ENCODE measurements at places on chromosomes 1 and 21.
A peak's percentile ranks its signal among the peaks of the same experiment; 100 is the strongest.

GRCh38 chr1:65360648-65361047 is 51.3 kb downstream of the DNAJC6 start:
- no peak for DNase-seq

DNA sequence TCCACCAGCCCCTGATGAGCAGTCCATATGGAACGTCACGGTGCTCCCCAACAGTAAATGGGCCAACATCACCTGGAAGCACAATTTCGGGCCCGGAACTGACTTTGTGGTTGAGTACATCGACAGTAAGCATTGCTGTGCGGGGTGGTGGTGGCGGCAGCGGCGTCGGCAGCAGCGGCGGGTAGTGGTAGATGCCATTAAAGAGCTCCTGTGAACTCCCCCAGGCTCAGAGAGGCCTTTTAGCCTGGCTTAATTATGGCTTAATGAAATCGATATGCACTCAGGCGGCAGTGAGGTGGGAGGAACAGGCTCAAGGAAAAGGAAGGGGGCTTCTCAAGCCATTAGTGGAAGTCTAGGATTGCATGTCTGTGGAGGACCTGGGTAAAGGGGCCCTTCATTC is 41.9 kb upstream of the CNTN2 start:
- no peak for DNase-seq

- DNase-seq = no peak
Observed at GRCh38 chr1:39178541-39179431, 25.7 kb upstream of the MACF1 start.

DNA sequence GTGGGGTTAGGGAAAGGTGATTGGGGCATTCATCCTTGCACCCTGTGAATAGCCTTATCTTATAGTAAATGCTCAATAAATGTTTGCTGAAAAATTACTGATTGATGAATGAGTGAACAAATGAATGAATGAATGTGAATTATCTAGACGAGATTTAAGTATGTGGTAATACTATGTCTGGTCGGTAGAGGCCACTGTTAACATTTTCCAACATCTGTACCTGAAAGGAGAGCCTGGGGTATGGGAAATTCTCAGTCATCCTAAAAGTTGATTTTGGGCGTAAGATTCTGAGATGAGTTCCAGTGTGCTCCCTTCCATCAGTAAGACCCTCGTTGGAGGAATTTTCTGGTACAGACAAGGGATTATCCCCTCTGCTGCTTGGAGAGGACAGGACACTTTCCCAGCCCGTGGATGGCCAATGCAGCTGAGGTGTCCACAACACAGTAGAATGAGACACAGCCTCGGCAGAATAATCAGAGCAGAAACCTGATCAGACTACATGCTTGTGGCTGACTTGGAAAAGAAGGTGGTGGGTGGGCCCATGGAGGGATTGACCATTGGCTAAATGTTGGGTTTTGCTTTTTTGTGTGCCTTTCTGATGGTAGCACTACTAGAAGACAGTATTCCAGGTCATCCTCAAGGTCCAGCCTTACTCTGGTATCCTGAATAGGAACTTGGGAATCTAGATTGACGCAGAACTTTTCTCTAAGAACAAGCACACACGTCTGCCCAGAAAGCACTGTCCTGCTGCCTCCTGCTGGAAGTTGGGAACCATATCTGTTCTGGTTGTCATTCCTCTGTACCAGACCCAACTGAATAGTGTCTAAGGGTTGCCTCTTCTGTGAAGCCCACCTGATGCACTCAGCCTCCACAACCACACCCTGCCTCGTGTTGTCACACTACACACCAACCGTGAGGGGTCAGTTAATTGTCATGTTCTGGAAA is 262.0 kb downstream of the TNR start:
- DNase-seq = no peak

DNA sequence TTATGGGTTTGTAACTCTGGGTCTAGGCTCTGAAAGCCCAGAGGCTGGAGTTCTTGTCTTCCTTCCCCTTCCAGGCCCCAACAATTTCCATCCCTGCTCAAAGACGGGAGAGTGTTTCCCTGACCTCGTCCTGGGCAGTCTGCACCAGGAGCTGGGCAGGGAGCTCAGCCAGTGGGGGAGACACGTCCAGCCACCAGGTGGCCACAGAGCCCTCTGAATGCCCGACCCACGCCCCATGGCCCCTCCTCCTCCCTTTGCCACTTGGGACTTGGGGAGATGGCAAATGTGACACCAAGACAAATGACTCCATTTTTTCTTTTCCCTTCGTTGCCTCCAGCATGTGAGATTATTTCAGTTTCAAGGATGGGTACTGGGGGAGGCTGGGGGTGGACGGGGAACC is 159.9 kb upstream of the AJAP1 start:
- DNase-seq = no peak

GRCh38 chr21:35168735-35169134 is 119.6 kb upstream of the RUNX1 start:
- DNase-seq = no peak

DNA sequence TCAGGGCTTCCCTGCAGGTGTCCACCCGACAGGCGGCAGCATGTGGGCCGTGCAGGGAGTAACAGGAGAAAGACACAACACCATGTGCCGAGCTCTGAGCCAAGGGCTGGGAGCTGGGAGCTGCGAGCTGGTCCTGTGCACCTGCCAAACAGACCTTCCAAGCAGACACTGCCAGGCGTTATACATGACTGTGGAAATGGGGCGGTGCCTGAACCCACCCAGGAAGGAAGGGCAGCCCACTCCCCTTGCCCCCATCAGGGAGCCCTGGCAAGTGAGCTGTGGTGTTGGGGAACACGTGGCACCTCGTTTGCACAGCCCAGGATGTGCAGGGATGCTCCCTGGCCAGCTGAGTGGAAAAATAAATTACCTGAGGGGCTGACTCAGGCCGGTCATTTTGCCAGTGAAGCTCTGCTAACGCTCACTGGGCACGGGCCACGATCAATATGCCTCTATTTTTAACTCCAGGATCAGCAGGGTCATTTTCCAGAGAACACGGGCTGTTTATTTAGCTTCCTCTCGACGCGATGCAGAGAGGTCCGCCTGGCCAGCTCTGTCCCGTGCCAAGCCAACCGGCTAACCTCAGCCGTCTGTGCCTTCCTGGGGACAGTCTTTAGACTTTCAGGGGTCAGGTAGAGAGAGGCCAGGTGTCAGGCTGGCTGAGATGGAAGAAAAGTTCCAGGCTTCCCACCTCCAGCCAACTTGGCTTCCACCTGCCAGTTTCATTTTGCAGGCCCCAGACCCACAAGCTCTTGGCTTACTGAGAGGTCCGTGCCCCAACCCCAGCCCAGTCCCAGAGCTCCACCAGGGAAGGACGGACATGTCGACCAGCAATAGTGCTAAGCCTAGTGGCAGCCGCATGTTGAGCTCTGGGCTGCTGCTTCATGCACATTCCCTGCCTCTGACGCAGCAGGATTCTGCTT is 196.7 kb upstream of the VAMP3 start:
- no peak for DNase-seq

DNA sequence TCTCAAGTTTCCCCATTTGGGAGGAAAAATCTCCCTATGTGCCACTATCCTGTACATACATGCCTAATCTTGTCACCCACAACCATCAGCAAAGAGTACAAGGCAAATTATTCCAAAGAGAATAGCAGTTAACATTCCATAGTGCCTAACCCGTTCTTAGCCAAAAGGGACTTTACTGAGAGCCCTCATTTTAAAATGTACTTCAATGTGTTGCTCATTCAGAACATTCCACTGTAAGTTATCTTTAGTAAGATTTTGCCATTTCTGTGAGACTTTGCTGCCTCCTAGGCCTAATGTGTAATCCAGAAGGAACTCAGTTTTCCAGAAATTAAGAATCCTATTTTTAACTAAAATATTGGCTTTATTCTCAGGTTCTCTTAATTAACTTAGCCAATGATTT is 11.3 kb upstream of the MRPL55 start:
- DNase-seq = no peak

GRCh38 chr1:248165186-248165585 is 9.4 kb upstream of the OR2M2 start:
- no peak for DNase-seq

- DNase-seq = no peak
Observed at GRCh38 chr1:156062189-156062588, 1.2 kb downstream of the RAB25 start.

DNA sequence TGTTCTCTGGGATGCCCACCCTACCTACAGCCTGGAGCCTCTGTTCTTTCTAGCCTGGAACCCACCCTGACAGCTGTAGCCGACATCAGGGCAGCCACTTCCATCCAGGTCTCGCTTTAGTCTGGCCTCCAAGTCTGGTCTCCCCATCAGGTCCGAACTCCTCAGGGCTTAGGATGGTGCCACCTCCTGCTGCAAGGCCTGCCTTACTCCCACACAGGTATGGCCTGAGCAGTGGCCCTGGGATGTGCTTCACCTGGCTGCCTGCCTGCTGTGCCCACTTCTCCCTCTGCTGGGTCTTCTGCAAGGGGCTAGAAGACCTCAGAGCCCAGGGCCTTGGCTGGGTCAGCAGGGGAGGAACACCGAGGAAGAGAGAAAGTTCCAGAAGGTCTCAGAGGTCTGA is 35.7 kb upstream of the MAGOH start:
- no peak for DNase-seq

DNA sequence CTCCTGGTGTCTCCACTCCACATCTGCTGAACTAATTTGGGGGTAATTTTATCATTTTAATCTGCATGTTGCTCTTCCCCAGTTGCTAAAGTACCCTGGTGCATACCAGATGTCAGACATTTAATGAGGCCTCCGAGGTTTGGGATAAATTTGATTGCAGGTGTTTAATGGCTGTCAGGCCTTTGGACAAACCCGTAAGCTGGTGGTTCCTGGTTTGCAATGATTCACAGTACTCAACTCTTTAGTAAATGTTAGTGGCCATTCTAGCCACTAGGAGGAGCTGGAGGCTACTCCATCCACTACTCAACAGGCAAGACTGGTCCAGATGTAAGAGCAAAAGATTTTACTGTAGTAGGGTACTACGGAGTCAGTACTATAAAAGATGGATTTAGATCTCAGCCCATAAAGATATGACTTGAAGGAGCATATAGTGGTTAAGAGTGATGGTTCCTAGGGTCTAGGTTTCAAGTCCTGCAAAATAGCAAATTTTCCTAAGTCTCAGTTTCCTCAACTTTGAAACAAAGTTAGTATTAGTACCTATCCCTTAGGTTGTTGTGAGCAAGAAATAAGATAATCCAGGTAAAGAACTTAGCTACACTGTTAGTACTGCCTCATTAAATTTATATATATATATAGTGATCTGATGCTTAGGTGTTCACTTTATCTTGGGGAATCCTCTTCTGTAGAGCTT is 132.8 kb downstream of the SNX7 start:
- peak; percentile 31 for DNase-seq

- no peak for DNase-seq
Observed at GRCh38 chr1:20684050-20684620, 23.0 kb upstream of the DDOST start.

DNA sequence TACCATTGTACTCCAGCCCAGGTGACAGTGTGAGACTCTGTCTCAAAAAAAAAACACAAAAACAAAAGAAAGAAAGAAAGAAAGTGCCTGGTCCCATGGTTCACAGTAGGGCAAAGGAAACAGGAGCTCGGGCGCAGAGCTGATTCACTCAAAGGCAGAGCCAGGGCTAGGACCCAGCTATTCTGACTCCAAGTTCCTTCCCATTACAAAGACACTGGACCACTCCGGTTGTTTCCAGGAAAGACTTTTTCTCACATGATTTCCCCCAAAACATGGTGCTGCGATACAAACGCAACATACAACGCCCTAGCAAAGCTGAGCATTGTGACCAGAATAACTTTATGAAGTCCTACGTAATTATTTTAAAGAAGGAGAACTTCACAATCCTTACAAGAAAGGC is 10.7 kb downstream of the ABCG1 start:
- no peak for DNase-seq

DNA sequence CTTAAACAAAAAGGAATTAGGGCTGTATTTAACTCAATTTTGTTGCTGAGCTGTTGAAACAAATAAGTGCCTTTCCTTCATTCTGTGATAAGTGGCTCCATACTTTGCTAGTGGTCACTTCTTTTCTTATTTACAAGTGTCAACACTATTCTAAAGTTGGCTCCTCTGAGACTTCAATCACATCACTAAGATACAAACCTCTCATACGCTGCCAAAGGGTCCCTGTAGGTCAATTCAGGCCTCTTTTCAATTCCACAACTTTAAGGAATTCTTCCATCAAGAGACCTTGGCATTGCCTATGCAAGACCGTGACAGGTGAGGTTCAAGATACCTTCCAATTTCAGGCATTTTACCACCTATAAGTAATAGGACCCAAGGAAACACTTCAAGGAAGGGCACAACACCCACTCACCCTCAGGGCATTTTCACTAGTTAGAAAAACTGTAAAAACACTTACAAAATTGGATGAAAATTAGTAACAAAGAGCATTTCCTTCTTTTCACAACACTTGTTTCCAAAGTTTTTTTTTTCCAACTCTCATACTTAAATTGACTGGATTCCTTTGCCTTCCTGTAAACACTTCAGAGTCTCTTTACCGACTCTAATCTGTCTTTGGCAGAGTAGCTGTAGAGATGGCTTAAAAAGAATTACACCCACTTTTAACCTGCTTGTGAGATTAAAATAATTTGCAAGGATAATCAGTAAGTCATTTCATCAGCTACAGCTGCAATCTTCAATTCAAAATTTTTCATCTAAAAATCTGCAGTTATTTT is 24.5 kb downstream of the SERBP1 start:
- DNase-seq = no peak

- DNase-seq = no peak
Observed at GRCh38 chr1:24742090-24742938, 2.9 kb upstream of the CLIC4 start.

- no peak for DNase-seq
Observed at GRCh38 chr1:1438531-1439381, 3.3 kb downstream of the VWA1 start.

GRCh38 chr1:180572760-180573159 is 14.0 kb downstream of the OVAAL start:
- no peak for DNase-seq

- no peak for DNase-seq
Observed at GRCh38 chr21:36606983-36607325, 92.0 kb upstream of the SIM2 start.

DNA sequence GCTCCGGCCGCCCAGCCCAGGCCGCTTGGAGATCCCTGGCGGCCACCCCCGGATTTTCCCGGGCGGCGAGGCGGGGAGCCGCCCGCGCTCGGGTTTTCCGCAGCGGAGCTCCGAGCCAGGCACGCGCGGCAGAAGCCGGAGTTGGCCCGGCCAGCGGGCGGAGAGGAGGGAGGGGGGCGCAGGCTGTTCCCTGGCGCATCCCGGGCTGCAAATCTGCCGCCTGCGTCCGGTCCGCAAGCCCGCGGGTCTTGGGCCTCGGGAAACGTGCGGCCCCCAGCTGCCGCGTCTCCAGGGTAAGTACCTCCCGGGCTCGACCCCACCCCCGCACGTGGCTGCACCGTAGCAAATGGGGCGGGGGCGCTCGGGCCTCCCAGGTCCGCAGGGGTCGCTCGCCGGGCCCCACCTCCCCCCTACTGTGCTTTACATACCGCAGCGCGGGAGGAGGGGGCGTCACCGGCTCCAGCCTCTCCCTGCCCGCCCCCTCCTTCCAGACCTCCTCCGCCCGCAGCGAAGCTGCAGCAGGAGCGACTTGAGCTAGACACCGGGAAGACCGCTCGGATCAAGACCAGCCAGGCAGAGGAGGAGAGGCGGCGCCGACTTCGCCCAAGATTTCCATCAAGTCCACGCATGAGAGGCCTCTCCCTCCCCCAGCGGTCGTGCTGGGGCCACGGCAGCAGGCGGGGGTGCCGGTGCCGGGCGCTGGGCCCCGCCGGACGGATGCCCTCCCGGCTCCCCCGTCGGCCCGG is 1.6 kb downstream of the TMEM200B start:
- DNase-seq = peak; percentile 50
